Foreskin keratinocyte (primary cell): ENCODE measurements at places on chromosomes 12 and 14.

DNA sequence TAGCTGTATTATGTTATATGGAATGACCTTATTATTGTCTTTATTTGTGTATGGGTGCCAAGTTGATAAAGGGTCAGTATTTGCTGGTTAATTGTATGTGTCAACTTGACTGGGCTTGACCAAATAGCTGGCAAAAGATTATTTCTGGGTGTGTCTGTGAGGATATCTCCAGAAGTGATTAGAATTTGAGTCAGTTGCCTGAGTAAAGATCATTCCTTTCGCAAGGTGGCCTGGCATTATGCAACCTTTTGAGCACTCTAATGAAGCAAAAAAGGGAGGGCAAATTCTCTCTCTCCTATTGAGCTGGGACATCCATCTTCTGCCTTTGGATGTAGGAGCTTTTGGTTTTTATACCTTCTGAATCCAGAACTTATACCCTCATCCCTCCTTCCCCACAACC is 82.2 kb downstream of the ATXN7L3B start:
- peak; percentile 14 for DNase-seq

DNA sequence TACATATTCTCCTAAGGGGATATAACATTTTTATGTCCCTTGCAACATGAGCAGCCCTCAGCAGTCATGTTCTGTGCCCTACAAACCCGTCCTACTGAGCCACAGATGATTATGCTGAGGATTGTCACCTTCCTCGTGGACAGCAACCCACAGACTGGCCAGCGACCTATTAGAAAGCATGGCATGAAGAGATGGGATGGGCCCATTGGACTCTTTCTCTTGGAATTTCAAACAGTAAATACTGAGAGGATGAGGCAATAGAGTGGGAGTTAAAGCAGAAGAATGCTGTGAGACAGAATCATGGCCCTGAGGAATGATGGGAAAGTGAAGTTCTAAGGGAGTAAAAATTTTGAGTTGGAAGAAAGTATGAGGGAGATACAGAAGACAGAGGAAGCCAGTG is 149.9 kb upstream of the BTG1 start:
- DNase-seq: no peak

DNA sequence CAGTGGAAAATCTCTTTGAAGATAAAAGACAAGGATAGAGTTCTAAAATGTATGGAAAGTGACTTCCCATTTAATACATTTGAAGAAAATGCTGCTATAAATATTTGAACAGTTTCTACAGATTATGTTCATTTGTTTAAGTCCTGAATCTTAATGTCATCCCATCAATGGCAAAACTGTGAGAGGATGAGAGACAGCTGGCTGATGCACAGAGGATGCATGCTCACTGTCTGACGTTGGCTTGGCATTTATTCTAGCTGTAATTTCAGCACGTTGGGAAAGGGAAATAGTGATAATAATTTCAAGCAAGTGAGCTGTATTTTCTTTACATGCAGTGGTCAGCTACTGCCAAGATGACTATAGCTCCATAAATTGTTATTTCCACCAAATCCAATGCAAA is 40.5 kb downstream of the PPFIA2 start:
- no peak for DNase-seq

- no peak for DNase-seq
These were observed 46.3 kb upstream of the ATP2A2 start for GRCh38 chr12:110234755-110235154.

GRCh38 chr12:89160716-89161123 is 191.6 kb downstream of the DUSP6 start:
- DNase-seq: peak; percentile 92

GRCh38 chr12:57835366-57836288 is 10.9 kb downstream of the CTDSP2 start:
- DNase-seq: no peak

- peak; percentile 15 for DNase-seq
These were observed 90.5 kb downstream of the CHST11 start for GRCh38 chr12:104547235-104547634.

GRCh38 chr12:121033625-121034349 is 5.3 kb downstream of the OASL start:
- DNase-seq: peak; percentile 78

DNA sequence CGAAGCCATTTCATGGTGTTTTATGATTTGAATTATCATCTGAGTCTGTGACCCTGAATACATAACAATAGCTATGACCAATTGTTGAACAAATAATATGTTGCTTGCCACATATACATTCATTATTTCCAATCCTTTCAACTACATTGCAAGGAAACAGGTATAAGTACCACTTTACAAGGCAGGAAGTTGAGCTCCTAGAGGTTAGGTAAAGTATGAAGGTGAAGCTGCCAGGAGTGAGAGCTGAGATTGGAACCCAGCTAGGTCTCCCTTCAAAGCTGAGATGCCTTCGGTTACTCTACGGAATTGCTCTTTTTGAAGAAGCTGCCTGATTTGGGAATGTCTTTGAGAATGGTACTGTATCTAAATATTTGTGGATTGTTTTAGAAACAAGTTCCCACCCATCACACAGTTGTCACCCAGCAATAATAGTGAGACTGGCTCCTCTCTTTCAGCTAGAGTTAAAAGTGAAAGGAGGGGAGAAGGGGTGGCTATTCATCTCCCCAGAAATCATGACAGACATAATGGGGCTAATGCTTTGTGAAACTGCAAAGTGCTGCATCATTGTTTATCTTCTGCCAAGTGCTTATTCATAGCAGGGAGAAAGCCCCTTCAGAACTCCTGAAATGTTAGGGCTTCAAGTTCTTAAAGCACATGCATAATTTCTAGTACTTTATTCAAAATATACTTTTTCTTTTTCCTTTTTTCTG is 75.9 kb upstream of the AMIGO2 start:
- no peak for DNase-seq

- no peak for DNase-seq
These were observed 525.3 kb downstream of the MED13L start for GRCh38 chr12:115752156-115752555.

GRCh38 chr12:10122689-10123088 is 7.3 kb downstream of the CLEC7A start:
- no peak for DNase-seq

- DNase-seq: no peak
These were observed 724 bp upstream of the CS start for GRCh38 chr12:56300644-56301464.

DNA sequence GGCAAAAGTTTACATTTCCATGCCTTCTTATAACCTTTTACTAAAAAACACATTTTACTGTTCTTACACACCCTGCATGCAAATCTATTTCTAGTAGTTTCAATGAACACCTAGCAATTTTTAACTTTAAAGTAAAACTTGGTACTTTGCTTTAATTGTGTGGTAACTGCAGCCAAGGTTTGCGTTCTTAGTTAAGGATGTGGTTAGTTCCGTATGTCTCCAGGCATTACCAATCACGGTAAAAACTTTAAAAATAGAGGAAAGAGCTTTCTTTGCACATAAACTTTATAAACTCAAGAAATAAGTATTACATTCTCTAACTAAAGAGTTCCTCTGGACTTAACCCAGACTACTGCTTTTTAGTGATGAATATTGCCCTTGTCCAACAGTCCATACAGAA is 795.2 kb downstream of the SLC16A7 start:
- no peak for DNase-seq

GRCh38 chr14:52267501-52268278 is at the start of gene PTGDR:
TSS of gene PTGDR (plus strand) at chr14:52267698. CDS start at chr14:52267815, 117 bp downstream.
- DNase-seq: no peak

DNA sequence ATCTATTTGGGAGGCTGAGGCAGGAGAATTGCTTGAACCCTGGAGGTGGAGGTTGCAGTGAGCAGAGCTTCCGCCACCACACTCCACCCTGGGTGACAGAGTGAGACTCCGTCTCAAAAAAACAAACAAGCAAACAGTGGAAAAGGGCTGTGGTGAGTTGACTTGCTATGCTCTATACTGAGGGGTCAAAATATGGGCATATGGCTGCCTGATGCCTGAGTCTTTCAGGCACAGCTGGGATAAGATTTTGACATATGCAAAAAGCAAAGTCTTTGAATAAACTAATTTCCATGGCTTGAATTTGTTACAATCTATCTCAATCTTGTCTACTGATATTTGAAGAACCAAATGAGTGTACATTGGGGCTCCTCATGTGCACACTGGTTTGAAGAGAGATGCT is 40.4 kb upstream of the BICD1 start:
- no peak for DNase-seq

- DNase-seq: no peak
These were observed 4.1 kb upstream of the FAM222A start for GRCh38 chr12:109709401-109709991.

DNA sequence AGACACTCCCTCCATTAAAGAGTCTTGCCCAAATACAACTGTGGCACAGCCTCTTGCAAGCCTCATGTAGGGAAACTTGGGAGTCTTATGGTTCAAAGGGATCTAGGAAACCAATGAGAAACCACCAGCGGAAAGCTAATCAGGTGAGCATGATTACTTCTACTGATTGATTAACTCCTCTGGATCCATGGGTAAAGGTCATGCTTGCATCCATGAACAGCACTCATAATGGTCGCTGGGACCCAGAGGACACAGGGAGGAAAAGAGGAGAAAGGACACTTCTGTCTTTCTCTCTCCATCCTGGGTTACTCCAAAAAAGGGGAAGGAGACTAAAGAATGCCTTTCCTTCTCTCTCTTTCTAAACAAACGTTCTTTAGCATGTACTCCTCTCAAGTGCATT is 1397.2 kb downstream of the LRFN5 start:
- DNase-seq: no peak
